H9 (cell line): ENCODE measurements at places on chromosomes 12 and 14. TPM values are rescaled to one million over a fixed set of nuclear protein-coding genes. Genes with fewer than 3 reads are reported as not detected.
A peak's percentile ranks its signal among the peaks of the same experiment; 100 is the strongest.

- H3K27me3 ChIP-seq = no peaks in the 10 kb centered on the region; the same call in 1 of the 2 replicates
- no peak overlapping the region; the same call in 2 of the 3 replicates for H3K4me3 ChIP-seq
- DNase-seq = no peak
- no peak overlapping the region for H3K27ac ChIP-seq
- no peaks in the 10 kb centered on the region for H3K4me1 ChIP-seq
Observed at GRCh38 chr12:132411457-132411856, 78.5 kb upstream of the FBRSL1 start.

GRCh38 chr14:39102969-39103957 lies at the start of gene SEC23A:
Gene SEC23A, minus strand, starts transcription at chr14:39103235. Its CDS starts 7,117 bp downstream, at chr14:39096118.
- no peaks in the 10 kb centered on the region for H3K4me1 ChIP-seq
- DNase-seq = peak; percentile 95
- peak within 1 kb of the TSS; percentile 83 for H3K27ac ChIP-seq
- H3K4me3 ChIP-seq = peak within 1 kb of the TSS; percentile 88
- peaks cover 2% of the 10 kb centered on the region; the same call in 1 of the 2 replicates for H3K36me3 ChIP-seq

DNA sequence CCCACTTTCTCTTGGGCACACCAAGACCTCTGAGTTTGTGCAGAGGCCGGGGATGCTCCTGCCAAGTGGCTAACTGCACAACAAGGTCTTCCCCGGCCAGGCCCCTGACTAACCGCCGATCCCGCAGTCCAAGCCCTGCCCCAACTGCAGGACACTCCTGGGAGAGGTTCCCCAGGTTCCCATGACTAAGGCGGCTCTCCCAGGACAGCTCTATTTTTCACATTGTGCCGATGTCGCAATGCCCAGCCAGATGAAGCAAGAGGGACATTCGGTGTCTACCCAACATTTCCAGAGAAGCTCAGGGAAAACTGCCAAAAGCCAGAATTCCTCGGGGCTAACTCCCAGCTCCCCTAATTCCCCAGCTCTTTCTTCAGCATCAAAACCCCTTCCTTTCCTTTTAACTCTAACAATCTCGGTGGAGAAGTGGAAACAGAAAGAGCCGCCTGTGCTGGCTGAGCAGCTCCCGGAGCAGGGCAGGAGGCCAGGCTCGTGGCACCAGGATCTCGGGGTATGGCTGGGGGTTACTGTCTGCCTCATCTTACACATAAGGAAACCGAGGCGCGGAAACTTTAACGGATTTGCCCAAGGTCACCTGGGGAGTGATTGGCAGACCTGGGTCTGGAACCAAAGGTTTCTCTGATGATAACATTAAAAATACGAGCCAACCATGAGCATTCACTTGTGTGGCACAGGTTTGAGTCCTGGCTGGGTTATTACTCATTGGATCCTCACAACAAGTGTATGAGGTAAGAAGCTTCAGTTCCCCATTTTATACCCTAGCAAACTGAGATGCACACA lies 318.2 kb downstream of the BCL11B start:
- no peak overlapping the region for H3K4me3 ChIP-seq
- DNase-seq = peak; percentile 22

Gene SCNN1A
- 104 and 111 TPM in 2 replicates for total RNA-seq

GRCh38 chr14:67977434-67978034 lies 158.0 kb downstream of the RAD51B start:
- H3K4me1 ChIP-seq = no peaks in the 10 kb centered on the region
- no peaks in the 10 kb centered on the region for H3K27me3 ChIP-seq
- no peak for DNase-seq
- H3K36me3 ChIP-seq = no peaks in the 10 kb centered on the region
- H3K4me3 ChIP-seq = no peak overlapping the region
- H3K27ac ChIP-seq = no peak overlapping the region

Gene CCDC184
- 0.11 and 0.13 TPM in 2 replicates for total RNA-seq
